ENCODE measurements at places on chromosomes 3 and 15. TPM values are rescaled to one million over a fixed set of nuclear protein-coding genes. Genes with fewer than 3 reads are reported as not detected.

Gene CADPS
- total RNA-seq: not detected

Gene TIMMDC1
- 25.3 TPM for total RNA-seq

Gene SLC28A2
- not detected for total RNA-seq

Gene MED12L
- total RNA-seq: not detected

Gene CCR5
- total RNA-seq: not detected

Gene NANOGP8
- not detected for total RNA-seq

Gene DCBLD2
- 16.5 TPM for total RNA-seq

Gene LYZL4
- total RNA-seq: not detected

Gene BRPF1
- total RNA-seq: 18.7 TPM

Gene RLBP1
- not detected for total RNA-seq

Gene CCDC13
- total RNA-seq: 0.20 TPM

Gene IL1RAP
- 1.8 TPM for total RNA-seq

Gene SSUH2
- not detected for total RNA-seq

Gene GXYLT2
- under 0.01 TPM for total RNA-seq

Gene CAV3
- not detected for total RNA-seq

Gene TM4SF1
- 1,181 TPM for total RNA-seq

Gene PLCB2
- total RNA-seq: under 0.01 TPM

Gene SLC4A7
- total RNA-seq: 26.8 TPM

DNA sequence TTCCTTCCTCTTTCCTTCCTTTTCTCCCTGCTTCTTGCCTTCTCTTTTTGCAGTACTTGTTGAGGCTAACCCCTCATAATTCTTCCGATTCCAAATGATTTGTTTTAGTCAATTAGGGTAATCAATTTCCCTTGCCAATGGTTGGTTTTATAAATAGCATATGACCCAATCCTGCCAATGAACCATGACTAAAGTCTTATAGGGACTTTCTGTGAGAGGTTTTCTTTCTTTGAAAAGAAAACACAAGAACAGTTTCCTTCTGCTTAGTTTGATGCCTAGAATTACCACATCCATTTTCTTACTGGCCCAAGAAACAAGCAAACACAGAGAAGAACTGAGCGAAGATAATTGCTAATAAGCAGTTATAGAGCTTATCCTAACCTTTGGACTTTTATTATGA lies 292.5 kb upstream of the SATB1 start:
- no peak for DNase-seq

GRCh38 chr3:47365213-47366153 lies 15.3 kb upstream of the PTPN23 start:
- DNase-seq: peak; percentile 77

DNA sequence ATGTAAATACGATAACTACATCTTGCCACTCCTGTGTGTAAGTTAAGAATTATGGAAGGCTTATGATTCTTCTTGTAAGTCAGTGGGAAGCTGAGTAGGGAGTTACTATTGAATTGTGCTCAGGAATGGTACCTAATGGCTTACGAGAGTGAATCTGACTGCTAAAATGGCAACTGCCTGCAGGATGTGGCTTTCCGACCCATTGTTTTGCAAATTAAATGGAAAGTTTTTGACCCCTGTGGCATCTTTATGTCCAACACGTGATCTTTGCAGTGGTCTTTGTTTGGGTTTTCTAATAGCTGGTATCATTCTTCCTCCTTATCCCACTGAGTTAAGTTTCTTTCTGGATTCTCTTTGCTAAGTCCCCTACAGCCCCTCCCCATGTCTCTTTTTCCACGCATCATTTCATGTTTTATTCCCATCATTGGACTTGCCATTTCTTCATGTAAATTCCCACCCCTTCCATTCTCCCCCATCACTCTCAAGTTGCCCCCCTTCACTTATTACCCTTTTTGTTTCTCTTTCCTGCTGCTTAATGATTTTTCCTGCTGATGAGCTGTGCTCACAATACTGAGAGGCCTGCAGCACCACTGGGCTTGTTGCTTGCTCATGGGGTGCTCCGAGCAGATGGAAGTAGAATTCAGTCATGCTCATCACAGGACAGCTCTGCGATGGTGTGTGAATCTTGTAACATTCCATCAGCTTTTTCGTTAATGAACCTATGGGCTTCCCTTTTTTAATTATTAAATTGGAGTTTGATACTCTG lies 428.2 kb upstream of the IL12A start:
- no peak for DNase-seq

- DNase-seq: no peak
Measured at GRCh38 chr3:171113716-171114115, 87.2 kb upstream of the SLC2A2 start.

DNA sequence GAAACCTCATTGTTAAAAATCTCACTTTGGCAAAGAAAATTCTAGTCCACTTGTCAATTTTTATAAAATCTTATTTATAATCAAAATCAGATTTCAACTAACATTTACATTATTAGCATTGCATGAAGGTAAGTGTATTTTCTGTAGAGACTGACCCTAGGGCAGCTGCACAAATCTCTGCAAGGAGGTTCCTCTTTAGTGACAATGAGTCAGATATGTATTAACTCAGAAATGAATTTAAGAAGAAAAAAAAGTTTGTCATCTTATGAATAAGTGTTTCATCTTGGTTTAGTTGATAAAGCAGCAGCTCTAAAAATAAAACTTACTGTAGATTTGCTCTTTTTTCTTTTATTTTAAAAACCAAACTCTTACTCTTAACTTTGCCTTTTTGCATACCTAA lies 9.0 kb upstream of the GNB4 start:
- no peak for DNase-seq

- peak; percentile 24 for DNase-seq
Measured at GRCh38 chr15:33701304-33701696, 267.0 kb upstream of the CHRM5 start.

DNA sequence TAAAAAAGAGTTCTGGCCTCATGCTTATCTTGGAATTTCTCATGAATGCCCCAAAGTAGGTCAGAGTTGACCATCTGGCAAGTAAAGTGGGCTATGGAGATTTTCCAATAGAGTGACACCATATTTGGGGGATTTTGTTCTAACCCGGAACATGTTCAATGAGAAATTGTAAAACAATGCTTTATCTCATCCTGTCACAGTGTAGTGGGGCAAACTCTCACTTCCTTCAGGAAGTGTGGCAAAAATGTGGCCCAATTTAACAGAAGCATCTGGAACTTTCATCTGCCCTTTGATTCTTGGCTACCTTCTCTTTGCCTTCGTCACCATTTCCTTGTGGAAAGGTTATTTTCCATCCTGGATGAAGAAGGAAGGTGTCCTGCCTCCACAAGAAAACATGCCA lies 70.8 kb downstream of the ADAMTS9 start:
- DNase-seq: peak; percentile 98

GRCh38 chr3:14773281-14773680 lies 45.5 kb upstream of the FGD5 start:
- no peak for DNase-seq

GRCh38 chr3:161879470-161879869 lies 382.9 kb downstream of the OTOL1 start:
- DNase-seq: no peak

- peak; percentile 4 for DNase-seq
Measured at GRCh38 chr3:7205962-7206361, 345.0 kb downstream of the GRM7 start.

GRCh38 chr3:106103383-106103782 lies 234.6 kb upstream of the CBLB start:
- DNase-seq: no peak

DNA sequence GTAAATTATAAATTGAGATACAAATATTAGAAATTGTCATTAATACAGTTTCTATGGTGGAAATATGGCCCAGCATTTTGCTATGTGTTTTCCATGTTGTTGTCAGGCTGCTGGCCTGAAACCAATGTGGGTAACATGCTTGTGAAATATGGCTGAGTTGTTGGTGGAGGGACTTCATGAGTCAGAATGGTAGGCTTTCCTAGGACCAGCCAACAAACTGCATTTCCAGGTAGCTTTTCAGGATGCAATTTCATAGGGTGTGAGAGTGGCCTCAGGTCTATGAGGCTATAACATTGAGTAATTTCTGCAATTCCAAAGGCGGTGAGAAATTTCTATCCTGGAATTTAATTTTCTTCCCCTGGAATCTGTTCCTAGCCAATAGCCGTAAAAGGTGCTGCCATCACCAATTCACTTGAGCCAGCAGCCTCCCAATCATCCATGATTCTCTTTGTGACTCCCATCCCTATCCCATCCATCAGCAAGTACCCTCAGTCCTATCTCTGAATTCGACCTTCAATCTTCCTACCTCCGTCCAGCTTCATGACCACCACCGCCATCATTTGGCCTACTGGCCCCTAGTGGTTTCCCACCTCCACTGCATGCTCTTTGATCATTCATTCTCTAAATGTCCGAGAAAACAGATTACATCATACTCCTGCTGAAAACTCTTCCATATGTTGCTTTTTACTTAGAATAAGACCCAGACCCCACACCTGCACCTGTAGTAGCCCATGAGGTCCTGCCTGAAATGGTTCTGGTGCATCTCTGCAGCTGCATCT lies 276.6 kb upstream of the CFAP20DC start:
- no peak for DNase-seq

GRCh38 chr3:102161384-102162006 lies 273.3 kb upstream of the ZPLD1 start:
- DNase-seq: no peak

GRCh38 chr15:69881302-69881670 lies 216.4 kb downstream of the TLE3 start:
- DNase-seq: no peak

DNA sequence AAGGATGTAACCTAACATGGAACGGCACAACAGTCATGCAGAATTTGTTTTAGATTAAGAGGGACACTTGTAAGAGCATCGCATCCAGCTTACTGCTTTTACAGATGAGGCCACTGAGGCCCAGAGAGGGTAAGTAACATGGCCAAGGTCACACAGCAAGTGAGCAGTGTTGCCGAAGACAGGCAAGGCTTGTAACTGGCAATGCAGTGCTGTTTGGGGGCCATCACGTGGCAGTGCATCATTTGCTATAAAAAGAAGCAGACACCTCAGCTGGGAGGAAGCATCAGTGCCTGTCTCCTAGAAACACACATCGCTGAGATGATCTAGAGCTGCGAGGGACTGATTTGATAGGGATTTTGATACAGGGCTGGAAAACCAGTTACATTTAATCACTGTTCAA lies 108.2 kb upstream of the PROK2 start:
- no peak for DNase-seq

- DNase-seq: no peak
Measured at GRCh38 chr15:61444585-61444984, 215.5 kb upstream of the RORA start.

- DNase-seq: peak; percentile 30
Measured at GRCh38 chr15:48336940-48337339, 5.7 kb downstream of the DUT start.

DNA sequence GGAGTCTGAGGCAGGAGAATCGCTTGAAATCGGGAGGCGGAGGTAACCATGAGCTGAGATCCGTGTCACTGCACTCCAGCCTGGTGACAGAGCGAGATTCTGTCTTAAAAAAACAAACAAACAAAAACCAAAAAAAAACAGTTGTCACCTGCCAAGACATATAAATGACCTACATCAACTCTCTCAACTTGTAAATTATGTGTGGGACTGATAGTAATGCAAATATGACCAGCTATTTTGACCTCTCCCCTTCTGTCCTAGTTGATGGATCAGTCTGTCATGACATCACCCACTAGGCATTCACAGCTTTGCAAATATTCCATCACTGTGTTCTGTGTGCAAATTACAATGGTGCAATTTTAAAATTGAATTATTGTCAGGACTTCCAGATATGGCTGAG lies 175.4 kb downstream of the EBLN2 start:
- no peak for DNase-seq

GRCh38 chr3:52983828-52984227 lies 62.0 kb downstream of the SFMBT1 start:
- no peak for DNase-seq

DNA sequence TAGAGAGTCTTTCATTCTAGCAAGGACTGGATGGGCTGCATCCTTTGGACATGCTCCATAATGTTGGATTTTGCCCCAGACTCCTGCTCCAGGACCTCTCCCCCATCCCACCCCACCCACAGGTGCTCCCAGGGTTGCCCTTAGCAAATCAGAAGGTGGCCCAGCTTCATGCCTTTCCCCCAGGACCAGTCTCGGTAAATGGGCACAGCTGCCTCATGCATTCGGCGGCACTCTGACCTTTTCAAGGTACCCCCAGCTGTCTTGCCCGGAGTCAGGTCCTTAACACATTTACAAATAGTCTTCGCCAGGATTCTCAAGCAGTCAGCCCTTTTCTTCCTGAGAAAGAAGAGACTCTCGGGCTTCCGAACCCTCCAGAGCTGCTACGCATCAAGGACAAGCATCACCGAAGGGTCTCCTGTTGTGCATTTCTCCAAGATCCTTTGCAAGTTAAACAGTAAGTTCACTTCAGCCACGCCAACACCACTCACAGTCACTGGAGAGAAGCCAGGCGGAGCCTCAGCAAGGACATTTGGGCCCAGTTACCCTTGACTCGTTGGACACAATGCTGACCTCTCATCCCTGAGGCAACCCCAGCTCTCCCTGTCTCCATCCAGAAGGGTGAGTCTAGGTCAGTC lies 287.8 kb downstream of the FAM43A start:
- no peak for DNase-seq

GRCh38 chr3:195042743-195043606 lies 228.0 kb downstream of the XXYLT1 start:
- DNase-seq: no peak

- no peak for DNase-seq
Measured at GRCh38 chr15:72865486-72865885, 81.9 kb upstream of the ADPGK start.

GRCh38 chr15:67180514-67181191 lies 73.8 kb downstream of the AAGAB start:
- DNase-seq: no peak

GRCh38 chr3:194134231-194134756 lies 1.7 kb upstream of the HES1 start:
- DNase-seq: peak; percentile 88

GRCh38 chr15:89817701-89818280 lies 3.1 kb upstream of the ANPEP start:
- no peak for DNase-seq

DNA sequence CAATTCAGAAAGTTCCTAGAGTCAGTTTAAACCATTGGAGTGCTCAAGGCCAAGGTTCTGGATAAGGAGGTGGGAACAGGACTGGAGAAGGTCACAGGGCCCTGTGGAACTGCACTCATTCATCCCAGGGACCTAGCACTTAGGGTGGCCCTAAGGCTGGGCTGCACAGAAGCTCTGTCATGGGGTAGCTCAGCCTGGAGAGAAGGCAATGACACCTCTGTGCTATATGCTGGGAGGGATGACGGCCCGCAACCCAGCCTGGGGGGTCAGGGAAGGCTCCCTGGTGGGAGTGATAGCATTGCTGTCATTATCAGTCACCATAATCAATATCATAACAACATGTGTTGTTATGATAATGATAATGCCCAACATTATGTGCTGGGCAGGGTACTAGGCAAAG lies 13.4 kb downstream of the RBP1 start:
- no peak for DNase-seq

All from lung microvascular endothelial cell (primary cell).